WTC11 (cell line): ENCODE measurements at places on chromosomes 4 and X. TPM values are rescaled to one million over a fixed set of nuclear protein-coding genes. Genes with fewer than 3 reads are reported as not detected.

DNA sequence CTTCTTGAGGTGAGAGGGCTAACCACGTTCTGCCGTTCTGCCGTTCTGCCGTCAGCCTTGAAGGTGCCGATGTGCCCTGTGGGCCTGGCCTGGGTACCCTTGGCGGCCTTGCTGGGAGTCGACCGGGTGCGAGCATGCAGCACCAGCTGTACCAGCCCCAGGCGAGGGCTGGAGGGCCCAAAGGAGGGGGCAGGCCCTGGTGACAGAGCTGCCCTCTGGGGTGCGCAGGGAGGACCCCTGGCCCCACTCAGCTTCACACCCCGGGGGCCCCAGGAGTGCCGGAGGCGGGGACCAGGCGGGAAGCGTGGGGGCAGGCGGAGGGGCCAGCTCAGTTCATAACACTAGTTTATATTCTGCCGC, 22.1 kb downstream of the UVSSA start:
- H3K27me3 ChIP-seq: no peaks in the 10 kb centered on the region; the same call in 1 of the 2 replicates
- no peak overlapping the region for H3K27ac ChIP-seq
- H3K4me1 ChIP-seq: 0 out of 2 replicates have a peak, but pooled peaks cover 3% of the 10 kb centered on the region
- no peak overlapping the region for H3K4me3 ChIP-seq

- no peaks in the 10 kb centered on the region for H3K36me3 ChIP-seq
- peaks cover 16% of the 10 kb centered on the region for H3K4me1 ChIP-seq
- H3K4me3 ChIP-seq: peak overlapping the region; percentile 97
- no peak overlapping the region for H3K27ac ChIP-seq
- H3K27me3 ChIP-seq: no peaks in the 10 kb centered on the region
These were observed 1.5 kb downstream of the GSTCD start for GRCh38 chr4:105710012-105710600.

ATP8A1 gene
- total RNA-seq: 14.3 to 18.7 TPM (median 15.1 TPM) in 3 replicates

DNA sequence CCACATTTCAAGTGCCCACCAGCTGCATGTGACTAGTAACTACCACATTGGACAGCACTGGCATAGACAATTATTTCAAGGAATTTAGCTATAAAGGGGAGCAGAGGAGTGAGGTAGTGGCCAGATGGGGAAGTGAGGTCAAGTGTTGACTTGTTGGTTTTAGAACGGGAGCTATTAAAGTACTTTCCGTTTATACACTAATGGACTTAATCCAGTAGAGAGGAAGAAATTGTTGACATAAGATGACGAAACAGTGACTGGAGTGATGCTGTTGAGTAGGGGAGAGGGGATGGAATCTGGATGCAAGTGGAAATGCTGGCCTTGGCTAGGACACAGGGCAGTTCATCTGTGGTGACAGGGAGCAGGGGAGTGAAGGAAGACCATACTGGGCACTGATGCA, 154.4 kb downstream of the AMMECR1 start:
- H3K4me3 ChIP-seq: no peak overlapping the region
- 0 out of 2 replicates have a peak, but pooled peaks cover 6% of the 10 kb centered on the region for H3K4me1 ChIP-seq
- H3K27ac ChIP-seq: no peak overlapping the region
- H3K36me3 ChIP-seq: no peaks in the 10 kb centered on the region
- no peaks in the 10 kb centered on the region for H3K27me3 ChIP-seq
- no peak for DNase-seq

- peaks cover 5% of the 10 kb centered on the region for H3K4me1 ChIP-seq
- H3K27me3 ChIP-seq: peaks cover 100% of the 10 kb centered on the region
- no peak overlapping the region for H3K4me3 ChIP-seq
- no peak for DNase-seq
- H3K36me3 ChIP-seq: no peaks in the 10 kb centered on the region
- H3K27ac ChIP-seq: no peak overlapping the region
These were observed 69.6 kb downstream of the HOPX start for GRCh38 chr4:56611501-56611900.

LRP2BP gene
- 0.33 to 0.69 TPM (median 0.39 TPM) in 3 replicates for total RNA-seq

DNA sequence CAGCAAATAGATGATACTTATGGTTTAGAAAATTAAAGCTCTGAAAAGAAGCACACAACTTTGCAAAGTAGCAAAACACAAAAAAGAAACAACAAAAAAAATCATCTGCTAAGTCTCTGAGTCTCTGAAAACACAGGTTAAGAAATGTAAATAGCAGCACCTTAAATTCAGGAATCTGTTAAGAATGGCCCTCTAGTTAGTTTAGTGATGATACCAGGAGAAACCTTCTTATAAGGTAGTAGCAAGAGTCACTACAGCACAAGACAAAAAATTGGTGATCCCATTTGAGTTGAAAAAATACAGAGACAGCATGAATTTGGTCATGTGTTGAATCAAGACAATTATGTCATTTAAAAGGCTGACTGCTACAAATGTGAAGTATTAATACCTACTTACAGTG, 308.2 kb upstream of the ADGRL3 start:
- H3K27me3 ChIP-seq: no peaks in the 10 kb centered on the region
- H3K27ac ChIP-seq: peak overlapping the region; percentile 48
- H3K4me1 ChIP-seq: peaks cover 16% of the 10 kb centered on the region
- H3K4me3 ChIP-seq: no peak overlapping the region
- DNase-seq: no peak

DNA sequence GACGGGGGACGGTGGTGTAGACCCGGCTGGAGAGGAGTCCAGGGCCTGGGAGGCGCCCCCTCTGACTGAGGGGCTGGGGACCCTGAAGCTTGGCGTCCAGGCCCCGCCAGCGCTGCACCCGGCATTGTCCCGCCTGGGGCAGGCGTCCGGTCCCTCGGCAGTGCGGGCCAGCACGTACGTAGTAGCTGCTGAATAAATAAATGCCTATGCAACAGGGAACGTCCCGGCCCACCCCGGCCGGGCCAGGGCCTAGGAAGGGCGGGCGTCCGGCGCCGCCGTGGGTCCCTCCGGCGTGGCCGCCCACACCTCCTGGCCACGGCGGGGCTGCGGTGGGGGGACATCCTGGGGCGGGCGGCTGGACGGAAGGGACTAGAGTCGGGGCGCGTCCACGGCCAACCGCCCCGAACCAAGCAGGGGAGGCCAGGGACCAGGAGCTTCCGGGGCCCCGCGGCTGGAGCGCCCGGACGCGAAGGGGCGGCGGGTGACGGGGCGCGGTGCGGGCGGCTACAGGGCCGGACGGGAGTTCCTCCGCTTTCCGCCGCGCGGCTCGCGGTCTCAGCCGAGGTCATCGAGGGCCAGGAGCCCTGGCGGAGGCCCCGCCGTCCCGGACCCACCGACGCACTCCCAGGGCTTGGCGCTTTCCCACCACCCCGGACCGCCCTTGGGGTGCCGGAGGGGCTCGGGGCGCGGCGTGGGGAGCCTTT, 886 bp upstream of the WWC2 start:
- no peaks in the 10 kb centered on the region for H3K36me3 ChIP-seq
- peaks cover 46% of the 10 kb centered on the region for H3K4me1 ChIP-seq
- DNase-seq: peak; percentile 52
- H3K27me3 ChIP-seq: peaks cover 3% of the 10 kb centered on the region
- peak overlapping the region; percentile 91 for H3K4me3 ChIP-seq

ENAM gene
- total RNA-seq: not detected in 3 replicates
